T follicular helper cell (primary cell): ENCODE measurements at places on chromosomes 16 and 17.

GRCh38 chr17:74733365-74734122, 3.5 kb upstream of the RAB37 start:
- no peak for DNase-seq

DNA sequence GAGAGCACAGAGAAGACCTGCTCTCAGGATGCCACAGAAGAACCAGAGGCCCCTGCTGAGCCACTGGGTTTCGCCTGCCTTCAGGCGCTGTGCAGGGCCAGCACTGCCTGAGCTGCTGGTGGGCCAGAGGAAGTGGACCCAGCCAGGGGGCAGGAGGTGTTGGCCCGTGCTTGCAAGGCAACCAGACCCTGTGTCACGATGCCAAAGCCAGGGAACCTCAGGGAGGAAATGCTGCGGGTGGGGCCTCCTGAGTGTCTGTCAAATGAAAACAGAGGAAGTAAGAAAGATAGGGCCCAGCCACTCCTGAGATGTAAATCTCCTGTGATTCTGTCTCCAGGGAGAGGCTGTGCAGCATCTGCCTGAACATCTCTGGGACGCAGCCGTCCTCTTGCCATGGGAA, 58.1 kb upstream of the ADORA2B start:
- no peak for DNase-seq

DNA sequence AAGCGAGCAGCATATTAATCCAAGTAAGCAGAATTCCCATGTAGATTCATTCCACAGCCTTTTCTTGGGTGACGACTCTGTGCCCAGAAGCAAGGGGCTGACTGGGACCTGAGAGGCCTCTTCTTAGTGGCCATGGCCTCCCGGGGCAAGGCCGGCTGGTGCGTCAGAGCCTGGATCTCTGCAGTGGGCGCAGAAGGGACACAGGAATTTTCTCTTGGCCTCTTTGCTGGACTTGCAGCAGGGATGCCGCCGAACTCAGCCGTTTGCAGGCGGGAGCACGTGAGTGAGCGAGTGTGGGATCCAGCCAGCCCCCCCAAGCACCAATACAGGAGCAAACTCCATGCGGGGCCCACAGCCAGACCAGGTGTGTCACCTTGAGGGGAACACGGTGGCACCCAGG, 151.8 kb downstream of the RPTOR start:
- no peak for DNase-seq

DNA sequence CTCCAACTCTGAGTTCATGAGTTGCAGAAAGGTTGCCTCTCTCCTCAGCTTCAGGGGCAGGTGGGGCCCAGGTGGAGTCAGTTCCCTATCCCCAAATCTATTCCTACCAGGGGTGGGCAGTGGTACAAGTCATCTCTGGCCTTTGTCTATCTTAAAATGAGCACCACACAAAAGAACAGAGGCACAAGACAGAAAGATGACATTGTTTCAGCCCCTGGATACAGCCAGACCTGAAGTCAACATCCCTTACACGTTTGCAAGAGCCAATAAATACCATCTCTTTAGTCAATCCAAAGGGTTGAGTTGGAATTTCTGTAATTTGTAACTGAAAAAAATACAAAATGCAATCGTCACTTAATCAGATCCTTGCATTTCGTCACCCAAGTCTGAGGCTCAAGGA, 32.2 kb downstream of the MMP15 start:
- no peak for DNase-seq
